ENCODE measurements at places on chromosomes 12 and 14.

DNA sequence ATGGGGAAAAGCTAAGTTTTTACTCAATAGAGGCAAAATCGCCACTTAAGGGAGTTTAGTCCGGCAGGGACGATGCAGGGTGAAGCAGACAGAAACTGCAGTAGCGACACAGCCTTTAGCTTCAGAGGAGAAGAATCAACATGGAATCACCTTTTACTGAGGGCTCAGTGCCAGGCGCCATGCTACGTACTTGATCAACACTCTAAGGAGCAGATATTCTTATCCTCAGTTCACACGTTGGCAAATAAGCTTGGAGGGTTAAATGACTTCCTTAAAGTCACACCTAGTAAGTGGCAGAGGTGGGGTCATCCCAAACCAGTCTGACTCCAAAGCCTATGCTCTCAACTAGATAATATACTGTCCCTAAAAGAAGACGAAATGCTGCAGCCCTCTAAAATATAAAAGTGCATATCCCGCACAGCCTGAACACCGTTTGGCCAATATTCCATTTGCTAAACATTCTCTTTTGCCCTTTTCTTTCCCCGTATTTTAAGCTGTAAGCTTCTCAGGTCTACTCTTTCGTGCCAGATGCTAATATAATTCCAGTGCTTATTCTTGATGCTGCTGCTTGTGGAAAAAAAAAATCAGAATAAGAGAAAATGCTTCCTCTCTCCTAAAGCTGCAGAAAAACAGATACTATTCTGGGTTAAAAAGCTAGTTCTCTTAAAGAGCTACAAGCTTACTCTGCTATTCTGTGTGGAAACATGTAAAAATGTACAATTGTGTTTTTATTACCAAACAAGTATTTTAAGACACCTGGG, 10.9 kb downstream of the CCDC92 start:
- H3K27ac ChIP-seq = no peak overlapping the region
- peaks cover 14% of the 10 kb centered on the region for H3K36me3 ChIP-seq
- H3K27me3 ChIP-seq = no peaks in the 10 kb centered on the region
- peaks cover 6% of the 10 kb centered on the region for H3K4me1 ChIP-seq

DNA sequence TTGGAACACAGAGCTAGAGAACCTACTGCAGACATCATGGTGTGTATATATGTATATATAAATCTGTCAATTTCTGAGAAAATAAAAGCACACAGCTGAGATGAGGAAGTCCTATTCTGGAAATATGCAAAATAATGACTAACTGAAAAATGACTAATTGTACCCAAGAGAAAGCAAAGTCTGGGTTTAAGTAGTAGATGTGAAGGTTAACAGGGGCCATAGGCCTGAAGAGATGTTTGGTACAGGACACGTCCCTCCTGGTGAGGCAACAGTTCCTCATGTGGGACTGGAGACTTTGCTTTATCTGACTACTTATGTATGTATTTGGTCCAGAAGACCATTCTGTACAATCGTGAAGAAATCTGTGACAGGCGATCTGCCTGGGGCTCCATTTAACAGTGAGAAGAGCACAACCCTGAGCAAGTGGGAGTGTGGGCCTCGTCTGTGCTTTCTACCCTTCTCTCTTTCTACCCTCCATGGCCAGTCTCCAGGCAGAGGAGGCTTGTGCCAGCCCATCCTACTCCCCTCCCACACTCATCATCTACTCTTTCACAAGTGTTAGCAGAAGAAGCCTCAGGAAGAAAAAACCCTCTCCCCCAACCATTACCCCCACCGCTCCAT, 67.5 kb downstream of the SLC41A2 start:
- H3K36me3 ChIP-seq = no peaks in the 10 kb centered on the region
- no peaks in the 10 kb centered on the region for H3K4me1 ChIP-seq
- H3K27me3 ChIP-seq = no peaks in the 10 kb centered on the region
- no peak overlapping the region for H3K4me3 ChIP-seq
- DNase-seq = no peak

GRCh38 chr12:131946757-131947156, 3.0 kb upstream of the EP400 start:
- no peak overlapping the region for H3K27ac ChIP-seq
- H3K36me3 ChIP-seq = peaks cover 32% of the 10 kb centered on the region
- H3K27me3 ChIP-seq = no peaks in the 10 kb centered on the region
- no peak overlapping the region for H3K4me3 ChIP-seq

- no peak for DNase-seq
- no peak overlapping the region for H3K27ac ChIP-seq
- H3K36me3 ChIP-seq = no peaks in the 10 kb centered on the region
- H3K4me3 ChIP-seq = no peak overlapping the region
- H3K27me3 ChIP-seq = no peaks in the 10 kb centered on the region
These were observed 280.2 kb upstream of the PWP1 start for GRCh38 chr12:107405436-107405835.

DNA sequence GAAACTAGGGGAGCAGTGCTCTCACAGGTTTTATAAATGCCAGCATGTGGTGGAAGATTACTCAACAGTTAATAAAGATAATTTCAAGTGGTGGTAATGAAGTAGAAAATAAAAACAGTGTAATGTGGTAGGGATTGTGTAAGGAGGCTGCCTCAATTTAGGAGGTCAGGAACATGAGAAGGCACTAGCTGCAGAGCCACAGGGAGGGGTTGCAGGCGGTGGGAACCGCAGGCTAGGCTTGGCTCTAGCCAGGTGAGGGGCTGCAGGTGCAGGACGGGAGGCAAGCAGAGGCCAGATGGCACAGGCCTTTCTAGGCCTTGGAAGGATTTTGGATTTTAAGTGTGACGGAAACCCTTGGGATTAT, 768 bp downstream of the METTL25 start:
- peaks cover 28% of the 10 kb centered on the region for H3K36me3 ChIP-seq
- peaks cover 2% of the 10 kb centered on the region for H3K4me1 ChIP-seq
- peak overlapping the region; percentile 97 for H3K4me3 ChIP-seq
- peak overlapping the region; percentile 15 for H3K27ac ChIP-seq
- DNase-seq = no peak
- no peaks in the 10 kb centered on the region for H3K27me3 ChIP-seq

GRCh38 chr14:64841772-64842750, 37.6 kb downstream of the SPTB start:
- no peaks in the 10 kb centered on the region for H3K36me3 ChIP-seq
- DNase-seq = no peak
- H3K27me3 ChIP-seq = peaks cover 87% of the 10 kb centered on the region
- no peak overlapping the region for H3K4me3 ChIP-seq
- peaks cover 10% of the 10 kb centered on the region for H3K4me1 ChIP-seq
- no peak overlapping the region for H3K27ac ChIP-seq

DNA sequence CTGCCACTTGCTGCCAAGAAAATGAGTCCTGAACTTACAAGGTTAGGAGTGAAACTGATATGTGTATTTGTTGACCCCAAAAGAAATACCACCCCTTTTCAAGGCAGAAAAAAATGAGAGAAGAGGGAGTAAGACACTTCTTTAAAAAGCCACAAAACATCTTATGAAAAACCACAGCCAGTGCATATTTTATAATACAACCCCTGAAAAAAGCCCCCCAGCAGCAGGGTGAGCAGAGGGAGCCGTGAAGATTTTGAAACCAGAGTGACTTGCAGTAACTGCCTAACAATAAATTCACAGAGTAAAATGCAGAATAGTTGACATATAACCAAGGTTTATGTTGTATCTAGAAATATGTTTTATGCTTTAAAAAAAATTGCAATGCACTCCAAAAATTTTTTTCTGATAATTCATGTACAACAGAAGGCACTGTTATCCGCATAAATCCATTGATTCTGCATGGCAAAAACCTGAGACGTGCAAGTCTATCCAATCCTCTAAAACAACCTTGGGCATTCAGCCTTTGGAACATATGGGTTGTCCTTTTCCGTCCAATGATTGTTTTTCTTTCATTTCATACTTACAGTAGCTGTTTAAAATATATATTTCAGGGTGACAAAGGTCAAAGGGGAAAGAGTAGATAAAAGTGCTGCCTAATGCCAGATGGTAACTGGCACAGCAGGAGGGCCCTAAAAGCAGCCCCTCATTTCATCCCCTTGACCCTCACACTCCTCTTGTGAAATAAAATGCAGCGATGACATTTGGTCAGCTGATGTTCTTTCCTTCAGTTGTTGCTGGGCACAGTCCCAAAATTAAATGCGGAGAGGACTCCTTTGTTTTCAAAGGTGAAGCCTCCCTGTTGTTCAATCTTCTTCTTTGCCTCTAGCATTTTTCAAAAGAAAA, 65.3 kb downstream of the IPO8 start:
- H3K27me3 ChIP-seq = no peaks in the 10 kb centered on the region
- peaks cover 4% of the 10 kb centered on the region for H3K4me1 ChIP-seq
- H3K27ac ChIP-seq = peak overlapping the region; percentile 84
- no peak for DNase-seq
- H3K36me3 ChIP-seq = peaks cover 6% of the 10 kb centered on the region
- H3K4me3 ChIP-seq = no peak overlapping the region

- DNase-seq = peak; percentile 1
- H3K36me3 ChIP-seq = no peaks in the 10 kb centered on the region
- no peaks in the 10 kb centered on the region for H3K4me1 ChIP-seq
- H3K27me3 ChIP-seq = peaks cover 30% of the 10 kb centered on the region
- H3K4me3 ChIP-seq = no peak overlapping the region
These were observed 80.3 kb downstream of the ESRRB start for GRCh38 chr14:76456200-76456599.

DNA sequence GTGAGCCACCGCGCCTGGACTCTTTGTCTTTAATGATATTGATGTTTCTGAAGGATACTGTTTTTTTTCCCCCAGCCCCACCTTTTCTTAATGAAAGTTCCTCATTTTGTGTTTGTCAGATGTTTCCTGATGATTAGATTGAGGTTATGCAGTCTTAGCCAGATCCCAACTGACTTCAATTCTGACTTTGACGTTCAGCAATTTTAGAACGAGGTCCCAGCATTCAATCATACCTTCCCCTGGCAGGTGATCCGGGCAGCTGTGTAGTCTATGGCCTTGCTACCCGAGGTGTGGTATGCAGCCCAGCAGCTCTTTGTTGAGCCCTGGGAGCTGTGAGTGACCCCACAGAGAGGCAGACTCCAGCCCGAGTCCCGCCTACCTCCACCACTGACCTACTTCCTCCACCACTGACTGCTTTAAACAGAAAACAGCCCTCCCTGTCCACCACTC, 82.7 kb downstream of the LGMN start:
- peaks cover 44% of the 10 kb centered on the region for H3K36me3 ChIP-seq
- H3K27me3 ChIP-seq = no peaks in the 10 kb centered on the region
- peaks cover 3% of the 10 kb centered on the region for H3K4me1 ChIP-seq
- H3K27ac ChIP-seq = no peak overlapping the region
- no peak overlapping the region for H3K4me3 ChIP-seq
- DNase-seq = no peak

DNA sequence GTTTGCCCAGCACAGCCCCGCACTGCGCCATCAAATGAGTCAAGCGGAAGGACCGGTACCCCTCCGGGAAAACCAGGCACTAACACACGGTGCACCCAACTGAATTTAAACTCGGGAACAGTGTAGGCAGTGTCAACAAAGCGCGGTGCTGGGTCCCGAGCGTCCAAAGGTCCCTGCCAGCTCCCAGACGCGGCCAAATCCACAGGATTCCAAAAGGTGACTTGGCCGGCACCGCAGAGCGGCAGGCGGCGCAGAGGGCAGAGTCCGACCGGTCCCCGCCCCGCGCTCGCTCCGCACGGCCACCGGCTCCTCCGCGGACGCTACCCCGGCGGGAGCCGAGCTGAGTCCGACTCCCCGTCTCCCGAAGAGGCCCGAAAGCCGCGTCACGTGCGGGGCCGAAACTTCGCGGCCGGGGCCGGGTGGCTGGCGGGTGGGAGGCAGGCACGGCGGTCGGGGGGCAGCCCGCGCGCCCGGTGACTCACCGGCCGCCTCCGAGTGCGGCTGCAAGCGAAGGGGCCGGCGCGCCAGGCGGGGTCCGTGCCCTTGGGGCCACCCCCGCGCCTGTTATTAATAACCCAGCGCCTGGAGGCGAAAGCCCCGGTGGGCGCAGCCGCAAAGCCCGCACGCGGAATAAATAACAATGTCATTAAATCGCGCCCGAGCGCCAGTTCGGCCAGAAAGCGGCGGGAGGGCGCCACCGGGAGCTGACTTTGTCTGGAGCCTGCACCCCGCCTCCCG, 863 bp downstream of the DENND5B start:
- peak overlapping the region; percentile 92 for H3K4me3 ChIP-seq
- peaks cover 4% of the 10 kb centered on the region for H3K4me1 ChIP-seq
- H3K27ac ChIP-seq = peak overlapping the region; percentile 77
- H3K36me3 ChIP-seq = no peaks in the 10 kb centered on the region
- peak; percentile 79 for DNase-seq

GRCh38 chr12:27220055-27220987, 23.8 kb upstream of the STK38L start:
- no peaks in the 10 kb centered on the region for H3K27me3 ChIP-seq
- no peak overlapping the region for H3K27ac ChIP-seq
- no peak for DNase-seq

GRCh38 chr12:98341026-98341425, 174.4 kb upstream of the TMPO start:
- no peak for DNase-seq
- no peak overlapping the region for H3K27ac ChIP-seq
- no peak overlapping the region for H3K4me3 ChIP-seq
- H3K27me3 ChIP-seq = peaks cover 7% of the 10 kb centered on the region

DNA sequence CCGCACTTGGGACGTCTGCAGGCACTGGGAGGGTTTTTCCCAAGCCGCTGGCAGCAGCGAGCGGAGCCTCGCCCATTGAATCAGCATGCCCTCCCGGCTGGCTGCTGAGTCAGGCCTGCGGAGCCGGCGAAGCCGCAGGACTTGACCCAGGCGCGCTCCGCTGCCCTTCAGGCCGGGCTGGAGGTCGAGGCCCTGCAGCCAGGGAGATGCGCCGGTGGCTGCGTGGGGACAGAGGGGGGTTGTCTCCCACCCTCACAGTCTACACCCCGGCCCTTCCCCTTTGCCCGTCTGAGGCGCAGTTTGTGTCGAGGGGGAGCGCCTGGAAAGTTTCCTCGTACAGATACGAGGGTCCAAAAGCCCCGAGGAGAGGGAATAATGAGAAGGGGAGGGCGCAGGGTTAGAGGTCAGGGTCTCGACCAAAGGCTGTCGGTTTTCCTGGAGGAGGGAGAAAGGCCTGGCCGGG, 759 bp upstream of the KLC1 start:
- peak overlapping the region; percentile 92 for H3K4me3 ChIP-seq
- H3K27ac ChIP-seq = peak overlapping the region; percentile 91
- H3K4me1 ChIP-seq = peaks cover 28% of the 10 kb centered on the region
- peak; percentile 90 for DNase-seq
- no peaks in the 10 kb centered on the region for H3K27me3 ChIP-seq
- H3K36me3 ChIP-seq = peaks cover 13% of the 10 kb centered on the region

GRCh38 chr12:89181271-89181920, 170.9 kb downstream of the DUSP6 start:
- no peak overlapping the region for H3K27ac ChIP-seq
- H3K4me3 ChIP-seq = no peak overlapping the region
- H3K27me3 ChIP-seq = no peaks in the 10 kb centered on the region
- no peaks in the 10 kb centered on the region for H3K4me1 ChIP-seq

- DNase-seq = peak; percentile 6
- no peaks in the 10 kb centered on the region for H3K4me1 ChIP-seq
- H3K36me3 ChIP-seq = no peaks in the 10 kb centered on the region
These were observed 1282.2 kb upstream of the USP15 start for GRCh38 chr12:60977966-60978365.

DNA sequence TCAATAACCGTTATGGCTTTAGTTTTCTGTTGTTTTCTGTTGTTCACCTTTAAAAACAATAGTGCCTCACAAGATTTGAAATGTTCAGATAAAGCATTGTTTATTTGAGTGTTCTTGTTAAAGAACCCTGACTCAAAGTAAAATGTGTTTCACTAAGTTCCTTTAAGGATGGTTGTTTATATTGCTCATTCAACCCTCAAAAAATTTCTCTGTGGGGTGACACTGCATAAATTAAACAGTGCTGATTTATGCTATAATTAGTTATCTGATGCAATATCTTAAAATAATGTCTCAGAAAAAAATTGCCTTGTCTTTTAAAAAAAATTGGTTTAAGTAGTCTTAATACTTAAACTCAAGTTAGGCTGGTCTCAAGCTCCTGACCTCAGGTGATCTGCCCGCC, 775.1 kb downstream of the FLRT2 start:
- H3K27ac ChIP-seq = no peak overlapping the region
- no peak overlapping the region for H3K4me3 ChIP-seq
- H3K4me1 ChIP-seq = no peaks in the 10 kb centered on the region
- no peaks in the 10 kb centered on the region for H3K27me3 ChIP-seq
